HEK293T (cell line): ENCODE measurements at places on chromosomes 7 and 10.

DNA sequence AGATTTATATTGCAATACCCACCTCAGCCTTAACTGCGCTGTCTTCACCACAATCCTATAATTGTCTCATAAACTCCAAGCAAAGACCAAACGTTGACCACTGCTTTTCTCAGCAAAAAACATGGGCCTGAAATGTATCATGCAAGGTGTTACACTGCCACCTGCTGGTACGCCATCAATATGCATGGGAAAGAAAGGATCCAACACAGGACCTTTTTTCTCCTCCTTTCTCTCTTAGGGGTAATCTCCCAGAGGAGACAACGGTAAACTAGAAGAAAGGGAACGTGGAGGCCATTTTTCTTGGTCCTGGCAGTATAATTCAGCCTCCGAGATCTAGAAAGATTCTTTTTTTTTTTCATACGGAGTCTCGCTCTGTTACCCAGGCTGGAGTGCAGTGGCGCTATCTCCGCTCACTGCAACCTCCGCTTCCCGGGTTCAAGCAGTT, 79.1 kb upstream of the MPP7 start:
- DNase-seq: peak; percentile 59

- DNase-seq: no peak
Measured at GRCh38 chr10:73501651-73502050, 5.8 kb upstream of the PPP3CB start.

DNA sequence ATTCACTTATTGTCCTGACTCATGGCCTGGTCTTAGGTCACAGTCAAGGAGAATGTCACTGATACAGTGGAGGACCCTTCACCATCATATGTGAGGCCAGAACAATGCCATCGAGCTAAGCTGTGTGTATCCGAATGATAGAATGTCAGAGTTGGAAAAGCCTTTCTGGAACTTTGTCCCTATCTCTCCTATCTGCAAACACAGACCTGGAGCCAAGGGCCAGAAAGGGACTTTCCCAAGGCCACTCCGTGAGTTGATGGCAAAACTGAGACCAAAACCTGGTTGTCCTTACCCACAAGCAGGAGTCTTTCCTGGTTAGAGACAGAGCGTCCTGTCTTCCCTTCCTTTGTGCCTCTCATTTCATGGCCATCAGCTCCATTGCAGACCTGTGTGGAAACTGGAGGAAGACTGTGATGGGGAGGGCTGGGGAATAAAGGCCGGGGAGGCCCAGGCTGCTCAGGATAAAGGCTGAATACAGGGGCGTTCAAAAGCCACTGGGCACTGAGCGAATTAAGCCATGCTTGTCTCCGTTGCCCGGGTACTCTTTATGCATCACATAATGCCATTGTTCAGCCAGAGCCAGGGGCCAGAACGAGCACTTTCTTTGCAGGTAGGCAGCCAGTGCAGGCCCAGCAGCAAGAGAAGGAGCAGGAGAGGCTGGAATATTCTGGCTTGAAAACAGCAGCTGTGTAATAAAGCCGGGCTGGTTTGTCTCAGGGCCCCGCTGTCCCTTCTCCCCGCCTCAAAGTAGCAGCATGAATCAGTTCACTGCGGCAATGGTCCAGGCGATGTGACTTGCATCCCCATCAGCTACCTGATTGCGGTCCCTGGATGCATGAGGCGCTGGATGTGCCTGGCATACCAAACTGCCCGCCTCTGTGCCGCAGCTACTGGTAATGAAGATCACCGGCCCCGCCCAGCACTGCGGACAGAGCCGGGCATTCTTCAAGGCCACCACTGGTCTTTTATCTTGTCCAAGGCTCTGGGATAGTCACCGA, 143.0 kb downstream of the RPS24 start:
- no peak for DNase-seq

GRCh38 chr7:21944616-21945453, 864 bp downstream of the CDCA7L start:
- DNase-seq: peak; percentile 43

GRCh38 chr10:79610601-79611191, at the start of gene SFTPA1:
Gene SFTPA1, plus strand, starts transcription at chr10:79610939. Its CDS starts 887 bp downstream, at chr10:79611826.
- no peak for DNase-seq

GRCh38 chr7:103343758-103344452, 662 bp downstream of the DNAJC2 start:
- peak; percentile 18 for DNase-seq

DNA sequence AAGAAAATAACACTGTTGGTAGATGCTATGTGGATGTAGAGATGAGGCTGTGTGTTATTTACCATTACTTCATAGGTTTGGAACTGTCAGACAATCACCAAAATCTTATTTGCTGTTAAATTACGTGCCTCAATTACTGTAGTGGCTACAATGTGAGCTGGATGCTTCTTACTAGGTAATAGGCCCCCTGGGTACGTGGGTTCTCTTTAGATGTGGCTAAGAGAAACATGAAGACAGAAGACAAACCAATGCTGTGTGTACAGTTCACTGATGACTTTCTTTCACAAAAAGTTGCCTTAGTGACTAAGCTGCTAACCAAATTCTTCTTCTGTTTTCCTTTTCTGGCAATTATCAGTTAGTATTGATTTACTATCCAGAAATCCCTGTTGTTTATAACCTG, 144.6 kb downstream of the SEMA3E start:
- DNase-seq: no peak

DNA sequence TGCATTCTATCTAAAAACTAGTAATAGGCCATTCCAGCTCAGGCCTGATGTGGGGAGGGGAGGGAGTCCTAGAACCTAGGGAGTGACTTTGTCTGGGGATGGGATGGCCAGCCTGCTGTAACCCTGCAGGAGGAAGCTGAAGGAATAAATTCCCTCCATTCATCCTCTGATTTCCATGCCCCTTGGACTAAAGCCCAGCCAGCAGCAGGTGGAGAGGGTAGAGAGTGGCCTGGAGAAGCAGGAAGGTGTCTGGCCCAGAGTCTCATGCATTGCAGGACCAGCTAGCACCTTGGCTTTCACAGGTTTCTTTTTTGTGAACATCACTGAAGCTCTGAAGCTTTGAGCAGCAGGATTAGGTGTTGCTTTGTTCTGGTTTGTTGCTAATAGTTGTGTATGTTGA, 32.8 kb upstream of the CDH23 start:
- DNase-seq: no peak

DNA sequence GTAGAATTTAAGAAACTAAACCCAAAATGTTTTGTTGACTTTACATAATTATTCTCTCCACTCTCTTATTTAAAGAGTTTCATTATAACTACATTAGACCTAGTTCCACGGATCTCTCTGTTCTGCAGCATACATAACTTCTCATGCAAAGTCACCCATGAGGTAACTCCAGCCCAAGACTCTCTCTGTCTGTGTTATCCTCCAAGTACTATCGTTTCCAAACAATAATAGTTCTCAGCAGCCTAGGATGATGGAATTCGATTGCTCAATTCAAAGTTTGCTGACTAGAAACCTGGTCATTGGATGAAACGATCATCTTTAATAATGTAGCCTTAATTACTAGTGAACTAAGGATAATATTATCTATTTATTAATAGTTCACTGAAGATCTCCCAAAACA, 203.1 kb upstream of the PTN start:
- no peak for DNase-seq

GRCh38 chr7:148911626-148912025, 27.5 kb upstream of the EZH2 start:
- no peak for DNase-seq
